ENCODE measurements at places on chromosomes 16 and 17. TPM values are rescaled to one million over a fixed set of nuclear protein-coding genes. Genes with fewer than 3 reads are reported as not detected.

DNA sequence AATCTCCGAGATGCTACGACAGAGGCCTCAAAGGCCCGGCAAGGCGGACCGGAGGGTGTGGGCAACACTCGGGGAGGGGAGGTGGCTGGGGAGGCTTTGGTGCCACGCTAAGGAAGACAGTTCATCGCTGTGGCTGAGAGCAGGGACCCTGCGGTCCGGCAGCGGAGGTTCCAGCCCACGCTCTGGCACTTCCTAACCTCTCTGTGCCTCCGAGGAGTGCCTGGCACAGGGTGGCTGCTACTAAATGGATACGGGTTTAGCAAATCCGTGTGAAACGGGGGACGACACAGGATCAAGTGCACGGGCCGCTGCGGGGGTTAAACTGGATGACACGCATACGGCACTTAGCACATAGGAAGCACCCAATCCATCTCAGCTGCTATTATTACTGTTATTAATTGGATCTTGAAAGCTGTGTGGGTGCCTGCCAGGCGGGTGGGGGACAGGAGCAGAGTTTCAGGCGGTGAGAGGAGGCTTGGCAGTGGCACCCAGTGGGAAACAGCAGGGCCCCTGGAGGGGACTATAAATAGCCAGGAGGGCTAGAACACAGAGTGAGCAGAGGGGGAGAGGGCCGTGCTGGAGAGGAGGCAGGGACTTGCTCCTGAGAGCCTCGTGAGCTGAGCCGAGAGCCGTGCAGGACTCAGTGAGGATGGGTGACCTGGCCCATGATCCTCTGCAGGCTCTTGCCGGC lies 45.0 kb downstream of the ABR start:
- no peak for DNase-seq

- no peak for DNase-seq
Observed at GRCh38 chr16:23395732-23396131, 57.3 kb downstream of the COG7 start.

GRCh38 chr17:57464191-57464864 lies 208.0 kb downstream of the MSI2 start:
- DNase-seq: no peak

DNA sequence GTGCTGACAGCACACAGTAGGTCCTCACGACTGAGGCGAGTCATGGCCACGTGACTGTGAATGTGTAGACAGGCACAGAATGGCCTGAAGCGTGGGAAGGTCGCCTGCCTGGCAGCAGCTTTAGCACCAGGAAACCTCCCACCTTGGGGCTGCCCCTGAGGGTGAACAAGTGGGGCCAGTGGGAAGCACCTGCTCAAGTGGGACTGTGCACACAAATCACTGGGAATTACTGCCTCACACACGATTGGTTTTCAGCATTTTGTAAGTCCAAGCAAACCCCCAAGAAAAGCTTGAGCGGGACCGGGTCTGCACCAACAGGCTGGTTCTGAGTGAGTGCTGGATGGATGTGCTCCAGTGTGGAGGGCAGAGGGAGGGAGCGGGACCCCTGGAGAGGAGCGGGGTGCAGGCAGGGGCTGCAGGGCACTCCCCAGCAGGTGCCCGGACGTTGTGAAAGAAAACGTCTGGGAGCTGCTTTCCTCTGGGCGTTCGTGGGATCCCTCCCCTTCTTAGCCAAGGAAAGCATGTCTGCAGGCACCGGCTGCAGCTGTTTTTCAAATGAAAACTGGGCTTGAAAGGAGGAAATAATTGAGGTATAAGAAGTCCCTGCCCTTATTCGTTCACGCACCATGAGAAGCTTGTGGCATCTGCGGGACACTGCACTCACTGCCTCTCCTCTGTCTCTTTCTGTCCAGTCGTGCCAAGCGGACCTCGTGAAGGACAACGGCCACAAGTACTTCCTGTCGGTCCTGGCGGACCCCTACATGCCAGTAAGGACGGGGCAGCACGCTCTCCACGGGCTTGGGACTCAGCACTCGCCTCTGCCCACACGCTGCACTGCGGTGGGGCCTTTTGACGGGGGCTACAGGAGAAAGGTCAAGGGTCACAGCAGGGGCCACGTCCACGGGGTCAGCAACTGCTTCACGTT lies 111.7 kb upstream of the CHMP6 start:
- no peak for DNase-seq

- DNase-seq: no peak
Observed at GRCh38 chr17:45394091-45394490, 38.6 kb downstream of the ARHGAP27 start.

DNA sequence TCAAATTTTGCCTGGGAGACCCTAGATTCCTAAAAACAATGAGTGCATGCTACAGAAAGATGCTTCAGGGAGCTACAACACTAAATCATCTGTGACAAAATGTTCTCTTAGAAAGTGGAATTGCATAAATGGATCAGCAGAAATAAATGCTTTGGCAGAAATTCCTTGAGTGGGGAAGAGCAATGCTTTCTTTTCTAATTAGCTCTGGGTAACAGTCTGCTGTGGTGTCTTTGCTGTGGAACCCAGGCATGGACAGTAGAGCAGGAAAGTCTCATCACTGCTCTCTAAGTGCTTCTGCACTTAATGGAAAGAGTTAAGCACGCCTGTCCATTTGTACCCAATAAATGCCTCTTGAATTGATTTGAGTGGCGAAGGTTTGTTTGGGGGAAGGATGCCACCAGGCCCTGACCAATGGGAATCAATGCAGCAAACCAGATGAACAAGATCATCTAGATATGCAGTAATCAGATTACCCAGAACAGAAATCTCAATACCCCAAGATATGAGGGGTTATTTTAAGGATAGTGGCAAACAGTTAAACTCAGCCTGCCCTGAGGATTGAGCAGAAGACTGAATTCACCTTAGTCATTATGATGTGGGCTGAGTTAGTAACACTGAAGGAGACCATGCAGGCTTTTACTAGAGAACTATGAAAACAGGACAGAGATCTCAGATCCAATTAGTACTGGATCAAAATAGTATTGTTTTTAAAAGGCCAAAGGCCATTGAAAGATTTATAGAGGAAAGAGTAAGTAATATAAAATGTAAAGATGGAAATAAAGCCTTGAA lies 13.6 kb downstream of the HLF start:
- DNase-seq: no peak

DNA sequence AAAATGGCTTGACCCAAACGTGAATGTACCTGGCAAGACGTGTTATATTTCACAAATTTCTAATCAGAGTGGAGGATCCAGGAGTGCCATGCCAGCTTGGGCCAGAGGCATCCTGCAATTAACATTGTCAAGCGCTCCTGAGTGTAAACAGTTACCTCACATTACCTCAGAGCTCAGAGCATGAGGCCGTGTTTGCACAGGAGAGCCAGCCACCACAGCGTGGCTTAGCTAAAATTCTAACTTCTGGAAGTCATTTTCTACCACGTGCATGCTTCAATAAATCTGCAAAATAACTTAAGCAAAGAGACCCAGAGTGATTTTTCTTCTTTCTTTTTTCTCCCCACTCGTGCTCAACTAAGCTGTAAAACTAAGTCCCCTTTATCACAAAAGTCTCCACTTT lies 769.0 kb downstream of the KCNJ2 start:
- DNase-seq: no peak

- peak; percentile 83 for DNase-seq
Observed at GRCh38 chr16:89115216-89115861, 21.7 kb downstream of the ACSF3 start.

DNA sequence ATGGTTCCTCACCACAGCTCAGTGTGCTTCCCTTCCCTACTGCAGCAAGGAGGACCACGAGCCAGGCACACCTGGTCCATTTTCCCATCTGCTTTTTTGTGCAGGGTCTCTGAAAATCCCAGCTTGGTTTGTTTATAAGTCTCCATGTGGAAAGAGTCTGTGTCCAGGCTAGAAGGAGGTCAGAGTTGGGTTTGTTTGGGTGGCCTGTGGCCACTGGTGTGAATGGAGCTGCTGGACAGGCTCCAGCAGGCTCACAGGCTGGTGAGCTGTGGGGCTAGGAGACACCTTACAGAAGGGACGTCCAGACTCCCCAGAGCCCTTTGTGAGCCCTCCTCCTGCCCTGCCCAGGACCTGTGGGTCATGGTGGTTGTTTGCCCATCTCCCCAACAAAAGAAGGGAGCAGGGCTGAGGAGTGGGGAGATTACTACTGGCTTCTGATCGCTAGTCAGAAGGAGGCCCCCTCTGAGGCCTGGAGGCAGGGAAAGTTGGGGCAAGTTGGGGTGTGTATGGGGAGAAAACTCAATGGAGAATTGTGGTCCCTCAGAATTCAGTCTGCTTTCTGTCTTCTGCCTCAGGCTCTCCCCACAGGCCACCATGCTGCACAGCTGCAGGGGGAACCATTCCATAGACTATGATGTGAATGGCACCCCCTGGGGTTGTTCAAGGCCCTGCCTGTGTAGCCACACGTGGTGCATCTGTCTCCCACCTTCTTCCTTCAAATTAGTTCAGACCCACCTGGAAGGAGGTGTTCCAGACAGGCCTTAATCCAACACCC lies 4.1 kb downstream of the RARA start:
- no peak for DNase-seq

DNA sequence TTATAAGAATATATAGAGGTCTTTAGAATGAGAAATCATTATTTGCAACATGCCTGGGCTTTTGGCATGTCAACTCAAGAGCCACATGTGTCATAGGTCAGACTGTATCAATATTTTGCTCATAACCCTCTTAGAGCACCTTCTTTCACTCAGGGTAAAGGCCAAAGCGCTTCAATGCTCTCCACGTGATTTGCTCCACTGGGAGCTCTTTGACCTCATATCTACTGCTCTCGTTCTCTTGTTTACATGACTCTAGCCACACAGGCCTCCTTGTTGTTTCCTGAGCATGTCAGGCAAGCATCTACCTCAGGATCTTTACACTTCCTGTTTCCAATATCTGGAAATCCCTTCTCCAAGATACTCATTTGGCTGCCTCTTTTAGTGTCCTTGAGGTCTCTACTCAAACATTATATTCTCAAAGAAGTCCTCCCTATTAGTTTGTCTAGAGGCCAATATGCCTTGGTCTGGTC lies 148.4 kb downstream of the TOX3 start:
- no peak for DNase-seq

GRCh38 chr16:2275476-2276367 lies 7.8 kb upstream of the RNPS1 start:
- DNase-seq: no peak

DNA sequence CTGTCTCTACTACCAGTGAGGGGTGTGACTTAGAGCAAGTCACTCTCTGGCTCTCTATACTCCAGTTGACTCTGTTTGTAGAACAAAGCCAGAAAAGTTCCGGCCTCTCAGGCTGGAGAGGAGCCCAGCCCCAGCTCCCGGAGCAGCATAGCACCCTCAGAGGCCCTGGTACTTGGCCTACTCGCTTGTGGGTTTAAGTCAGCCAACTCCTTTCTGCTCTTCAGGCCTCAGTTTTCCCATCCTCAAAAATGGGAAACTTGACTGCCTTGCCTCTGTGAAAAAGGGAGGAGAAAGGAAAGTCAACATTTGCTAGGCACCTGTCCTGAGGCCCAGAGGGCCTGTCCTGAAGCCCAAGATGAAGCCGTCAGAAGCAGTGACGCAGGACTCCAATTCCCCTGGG lies 1.1 kb downstream of the CHST6 start:
- no peak for DNase-seq

- no peak for DNase-seq
Observed at GRCh38 chr16:85396879-85397871, 215.9 kb upstream of the GSE1 start.

GRCh38 chr17:79342376-79342775 lies 267.8 kb downstream of the ENGASE start:
- DNase-seq: no peak

GRCh38 chr16:54027062-54027461 lies 259.5 kb downstream of the IRX3 start:
- peak; percentile 89 for DNase-seq

GRCh38 chr17:73062726-73063125 lies 29.8 kb downstream of the SLC39A11 start:
- no peak for DNase-seq

- DNase-seq: peak; percentile 94
Observed at GRCh38 chr17:27315322-27315721, 21.4 kb downstream of the WSB1 start.

- no peak for DNase-seq
Observed at GRCh38 chr17:65712383-65713267, 151.2 kb upstream of the AXIN2 start.

DNA sequence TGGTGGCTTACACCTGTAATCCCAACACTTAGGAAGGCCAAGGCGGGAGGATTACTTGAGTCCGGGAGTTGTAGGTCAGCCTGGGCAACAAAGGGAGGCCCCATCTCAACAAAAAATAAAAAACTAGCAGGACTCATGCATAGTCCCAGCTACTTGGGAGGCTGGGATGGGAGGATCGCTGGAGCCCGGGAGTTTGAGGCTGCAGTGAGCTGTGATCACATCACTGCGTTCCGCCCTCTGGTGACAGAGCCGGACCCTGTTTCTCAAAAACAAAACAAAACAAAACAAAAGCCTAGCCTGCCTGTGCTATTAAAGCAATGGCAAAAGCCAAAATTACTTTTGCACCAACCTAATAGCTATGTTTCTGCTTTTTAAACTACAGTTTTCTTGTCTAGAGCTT lies 1.5 kb downstream of the FCSK start:
- DNase-seq: no peak

GRCh38 chr16:3074860-3075522 lies 9.6 kb downstream of the IL32 start:
- DNase-seq: no peak

DNA sequence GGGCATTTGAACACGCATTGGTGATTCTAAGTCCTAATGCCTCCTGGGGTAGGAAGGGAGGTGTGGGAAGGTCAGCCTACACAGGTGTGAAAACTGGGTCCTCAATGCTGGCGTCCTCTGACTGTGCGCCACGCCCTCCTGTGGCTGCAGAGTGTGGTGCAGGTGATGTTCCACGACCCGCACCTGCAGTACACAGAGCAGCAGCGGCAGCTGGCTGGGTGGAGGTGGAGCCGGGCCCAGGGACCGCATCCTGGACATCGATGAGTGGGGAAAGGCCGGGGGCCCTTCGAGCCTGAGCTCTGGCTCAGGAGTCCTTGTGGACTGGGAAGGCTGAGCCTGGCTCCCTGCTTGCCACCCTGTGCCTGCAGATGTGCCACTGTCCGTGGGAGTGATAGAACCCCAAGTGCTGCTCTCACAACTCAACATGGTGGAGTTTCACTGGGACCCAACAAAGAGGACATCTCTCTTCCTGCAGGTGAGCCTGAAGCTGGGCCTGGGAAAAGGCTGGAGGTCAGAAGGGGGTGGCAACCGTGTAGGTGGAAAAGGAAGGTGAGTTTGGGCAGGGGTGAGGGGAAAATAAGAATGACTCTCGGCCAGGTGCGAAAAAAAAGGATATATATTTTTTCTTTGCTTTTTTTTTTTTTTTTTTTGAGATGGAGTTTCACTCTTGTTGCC lies 14.0 kb upstream of the STAC2 start:
- DNase-seq: no peak

C1QTNF1 gene
- 2.2 TPM for total RNA-seq

DNAI2 gene
- not detected for total RNA-seq

C16orf92 gene
- total RNA-seq: not detected

KRT17 gene
- total RNA-seq: 21.4 TPM

LDHD gene
- not detected for total RNA-seq

SLC43A2 gene
- total RNA-seq: 18.0 TPM

TCAP gene
- total RNA-seq: 1.4 TPM

CA5A gene
- not detected for total RNA-seq

STRADA gene
- total RNA-seq: 28.6 TPM

CCDC144A gene
- total RNA-seq: 1.2 TPM

SPNS3 gene
- total RNA-seq: not detected

TRPV2 gene
- total RNA-seq: 0.50 TPM

RAPGEFL1 gene
- 6.8 TPM for total RNA-seq

CLEC19A gene
- total RNA-seq: not detected

PRSS22 gene
- 0.58 TPM for total RNA-seq

Measured in astrocyte (in vitro differentiated cells and primary cell).